ENCODE measurements at places on chromosomes 2 and 18.
A peak's percentile ranks its signal among the peaks of the same experiment; 100 is the strongest.

- DNase-seq = no peak
These were observed 223.8 kb downstream of the RIT2 start for GRCh38 chr18:42891705-42892104.

DNA sequence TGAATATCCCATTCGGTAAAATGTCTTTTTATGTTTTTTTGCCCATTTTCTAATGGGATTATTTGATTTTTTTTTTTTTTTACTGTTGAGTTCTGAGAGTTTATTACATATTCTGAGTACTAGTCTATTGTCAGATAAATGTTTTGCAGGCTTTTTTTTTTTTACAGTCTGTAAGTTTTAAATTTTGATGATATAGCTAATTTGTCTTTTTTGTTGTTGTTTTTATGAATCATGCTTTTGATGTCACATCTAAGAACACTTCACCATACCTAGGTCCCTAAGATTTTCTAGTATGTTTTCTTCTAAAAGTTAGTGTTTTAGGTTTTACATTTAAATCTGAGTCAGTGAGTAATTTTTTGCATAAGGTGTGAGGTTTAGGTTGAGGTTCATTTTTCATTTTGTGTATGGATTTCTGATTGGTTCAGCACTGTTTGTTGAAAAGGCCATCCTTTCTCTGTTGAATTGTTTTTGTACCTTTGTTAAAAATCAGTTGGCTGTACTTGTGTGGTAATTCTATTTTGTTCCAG lies 40.7 kb downstream of the PTPN4 start:
- no peak for DNase-seq

DNA sequence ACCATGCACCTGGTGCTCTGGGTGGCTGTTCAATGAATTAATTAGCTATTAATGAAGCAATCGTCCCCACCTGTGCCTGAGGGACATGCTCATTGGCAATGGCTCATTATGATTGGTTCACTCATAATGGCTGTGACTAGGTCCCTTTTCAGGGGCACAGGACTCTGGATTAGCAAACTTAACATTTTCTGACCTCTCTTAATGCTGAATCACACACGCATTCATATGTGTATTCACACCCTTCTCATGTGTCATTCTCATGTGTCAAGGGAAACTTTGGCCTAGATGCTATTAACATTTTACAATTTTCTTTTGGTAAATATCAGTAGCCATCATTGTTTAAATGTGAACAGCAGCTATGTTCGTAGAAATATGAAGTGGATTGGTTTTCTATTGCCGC lies 98.9 kb upstream of the PMAIP1 start:
- DNase-seq = no peak

DNA sequence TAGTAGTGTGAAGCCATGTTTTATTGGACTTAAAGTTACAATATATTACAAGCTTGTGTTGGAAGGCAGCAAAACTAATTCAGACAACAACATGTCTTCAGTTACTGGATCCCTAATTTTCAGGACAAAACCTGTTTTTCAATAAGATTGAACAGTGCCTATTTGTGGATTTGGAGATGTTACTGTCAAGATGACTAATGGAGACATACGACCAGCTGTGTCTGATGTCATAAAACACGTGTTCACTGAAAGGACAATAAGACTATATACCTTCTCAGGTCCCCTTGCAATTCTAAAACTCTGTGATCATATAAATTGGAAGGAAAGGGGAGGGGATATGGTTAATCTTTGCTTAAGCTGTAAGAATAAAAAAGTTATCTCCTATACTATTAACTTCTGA lies 21.7 kb downstream of the METTL21A start:
- DNase-seq = no peak

DNA sequence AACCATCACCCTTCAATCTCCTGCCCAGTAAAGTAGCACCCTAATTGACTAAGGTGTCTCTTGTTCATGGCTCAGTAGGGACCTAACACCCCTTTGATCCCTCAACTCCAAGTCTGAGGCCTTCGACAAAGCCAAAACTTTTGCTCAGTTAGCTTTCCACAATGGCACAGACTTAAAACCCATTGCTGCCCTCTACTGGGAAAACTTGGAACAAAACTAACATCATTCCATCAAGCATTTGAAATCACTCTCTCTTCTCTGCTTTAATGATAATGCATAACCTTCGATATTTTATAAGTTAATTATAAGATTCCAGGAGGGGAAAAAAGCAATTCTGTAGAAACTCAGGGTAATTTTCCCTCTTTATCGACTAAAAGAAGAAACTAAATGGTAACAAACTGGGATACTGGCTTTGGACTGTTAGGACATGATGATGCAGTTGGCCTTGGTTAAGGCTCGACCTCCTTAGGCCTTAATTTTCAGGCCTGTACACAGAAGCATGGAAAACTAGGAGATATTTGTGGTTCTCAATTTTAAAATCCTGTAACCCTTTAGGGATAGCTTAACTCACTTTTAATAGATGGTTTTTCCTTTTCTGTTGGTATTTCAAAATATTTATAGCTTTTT lies 127.8 kb downstream of the STK39 start:
- peak; percentile 78 for DNase-seq

DNA sequence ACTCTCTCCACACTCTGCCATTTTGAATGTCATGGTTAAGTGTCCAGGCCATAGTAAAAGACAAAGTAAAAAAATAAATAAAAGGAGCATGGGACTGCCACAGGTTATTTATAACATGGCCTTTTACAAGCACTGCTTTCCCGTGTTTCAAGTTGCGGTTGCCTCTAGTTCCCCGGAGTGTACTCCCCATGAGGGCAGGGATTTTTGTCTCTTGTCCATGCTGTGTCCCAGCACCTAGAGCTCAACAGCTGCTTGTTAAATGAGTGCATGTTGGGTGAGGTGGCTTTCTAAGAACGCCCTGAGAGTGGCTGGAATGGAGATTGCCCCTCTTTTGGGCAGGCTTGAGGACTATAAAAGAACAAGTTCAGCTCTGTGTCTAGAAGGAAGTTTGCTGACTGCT lies 8.4 kb downstream of the CAVIN2 start:
- no peak for DNase-seq

- DNase-seq = peak; percentile 59
These were observed 69.7 kb downstream of the PRPF40A start for GRCh38 chr2:152647552-152647951.

DNA sequence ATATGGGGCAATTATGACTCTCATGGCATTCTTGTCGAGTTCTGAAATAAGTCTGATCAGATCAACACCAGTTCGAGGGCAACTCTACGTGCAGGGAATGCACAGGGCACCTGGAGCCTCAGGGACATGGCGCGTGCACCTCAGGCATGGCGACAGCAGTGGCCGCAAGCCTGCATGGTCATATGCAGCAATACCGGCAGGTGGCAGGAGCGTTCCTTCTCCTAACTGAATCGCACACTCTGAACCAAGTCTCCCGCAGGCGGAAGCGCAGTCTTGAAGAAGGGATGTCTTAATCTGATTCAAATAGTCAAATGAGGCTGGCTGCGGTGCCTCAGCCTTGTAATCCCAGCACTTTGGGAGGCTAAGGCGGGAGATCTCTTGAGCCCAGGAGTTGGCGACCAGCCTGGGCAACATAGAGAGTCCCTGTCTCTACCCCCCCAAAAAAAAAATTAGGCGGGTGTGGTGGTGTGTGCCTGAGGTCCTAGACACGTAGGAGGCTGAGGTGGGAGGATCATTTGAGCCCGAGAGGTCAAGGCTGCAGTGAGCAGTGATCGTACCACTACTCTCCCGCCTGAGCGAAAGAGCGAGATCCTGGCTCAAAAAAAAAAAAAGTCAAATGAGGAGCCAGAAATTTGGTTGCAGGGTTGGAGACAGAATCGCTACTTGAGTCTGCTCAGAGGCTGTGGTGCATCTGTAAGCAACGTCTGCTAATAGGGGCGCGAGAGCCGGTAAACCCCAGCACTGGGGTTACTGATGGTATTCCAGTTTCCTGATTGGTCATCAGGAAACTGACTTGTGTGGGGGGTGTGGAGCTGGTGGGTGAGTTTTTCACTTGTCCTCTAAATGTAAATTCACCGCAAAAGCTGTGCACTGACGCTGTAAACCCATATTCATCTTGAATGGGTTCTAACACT lies 28.8 kb downstream of the FHL2 start:
- DNase-seq = peak; percentile 90

DNA sequence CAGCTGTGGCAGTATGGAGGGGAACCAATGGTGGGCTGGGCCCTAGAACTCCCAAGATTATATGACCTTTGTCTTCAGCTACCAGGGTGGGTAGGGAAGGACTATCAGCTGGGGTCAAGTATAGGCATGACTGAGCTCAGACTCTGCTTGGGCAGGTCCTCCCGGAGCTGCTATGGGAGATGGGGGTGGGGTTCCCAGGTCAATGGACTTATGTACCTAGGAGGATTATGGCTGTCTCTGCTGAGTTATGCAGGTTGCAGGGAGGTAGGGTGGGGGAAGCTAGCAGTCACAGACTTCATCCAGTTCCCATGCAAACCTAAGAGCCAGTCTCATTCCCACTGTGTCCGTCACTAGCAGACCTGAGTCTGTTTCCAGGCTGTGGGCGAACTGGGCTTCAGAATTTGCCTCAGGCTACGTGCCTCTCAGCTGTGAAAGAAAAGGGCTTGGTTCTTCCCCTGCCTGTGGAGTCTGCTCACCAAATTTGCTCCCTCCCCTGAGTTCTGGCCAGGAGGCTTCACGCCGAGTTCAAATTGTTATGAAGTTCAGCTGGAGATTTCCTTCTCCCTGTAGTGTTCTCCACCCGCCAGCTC lies 985.8 kb upstream of the NRXN1 start:
- no peak for DNase-seq

Data from muscle of leg (tissue), 16 donors.